ENCODE measurements at places on chromosomes 3 and 15.

DNA sequence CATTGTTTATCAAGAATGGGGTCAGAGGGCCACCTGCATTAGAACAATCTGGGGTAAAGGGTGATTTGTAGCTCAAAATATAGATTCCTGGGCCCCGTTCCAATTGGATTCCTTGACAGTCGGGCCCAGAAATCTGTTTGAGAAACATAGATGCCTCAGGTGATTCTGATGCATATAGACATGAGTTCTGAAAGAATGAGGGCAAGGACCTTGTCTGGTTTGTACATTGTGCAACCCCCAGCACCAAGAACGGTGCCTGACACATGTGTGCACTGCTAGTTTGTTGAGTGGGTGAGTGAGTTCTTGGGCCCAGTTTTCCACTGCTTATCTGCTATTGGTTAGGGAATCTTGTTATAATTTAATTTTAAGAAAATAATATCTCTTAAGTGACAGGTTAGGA lies 16.6 kb downstream of the CRYBG3 start:
- no peak for DNase-seq

- DNase-seq: no peak
Observed at GRCh38 chr3:57978316-57978715, 29.9 kb upstream of the FLNB start.

DNA sequence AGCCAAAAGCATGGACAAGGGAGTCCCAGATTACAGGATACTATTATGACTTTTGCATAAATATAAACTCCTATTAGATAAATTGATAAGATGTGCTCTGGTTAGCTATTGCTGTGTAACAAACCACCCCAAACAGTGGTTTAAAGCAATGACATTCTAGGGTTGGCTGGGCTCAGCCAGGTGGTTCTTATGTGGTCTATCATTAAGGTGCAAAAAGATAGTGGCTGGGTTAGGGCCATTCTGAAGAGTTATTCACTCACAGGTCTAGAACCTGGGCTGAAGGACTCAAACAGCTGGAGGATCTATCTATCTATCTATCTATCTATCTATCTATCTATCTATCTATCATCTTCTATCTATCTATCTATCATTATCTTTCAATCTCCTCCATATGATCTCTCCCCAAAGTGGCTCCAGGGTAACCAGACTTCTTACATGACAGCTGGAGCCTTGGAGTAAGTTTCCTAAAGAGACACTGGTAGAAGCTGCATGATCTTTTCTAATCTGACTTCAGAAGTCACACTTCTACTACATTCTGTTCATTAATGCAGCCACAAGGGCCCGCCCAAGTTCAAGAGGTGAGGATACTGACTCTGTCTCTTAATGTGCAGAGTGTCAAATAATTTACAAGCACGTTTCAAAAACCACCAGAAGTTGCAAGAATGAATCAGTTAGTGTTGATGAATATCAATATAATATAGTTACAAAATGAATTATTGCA lies 74.9 kb upstream of the XCR1 start:
- DNase-seq: no peak

- no peak for DNase-seq
Observed at GRCh38 chr3:147356145-147356908, 50.0 kb downstream of the ZIC4 start.

DNA sequence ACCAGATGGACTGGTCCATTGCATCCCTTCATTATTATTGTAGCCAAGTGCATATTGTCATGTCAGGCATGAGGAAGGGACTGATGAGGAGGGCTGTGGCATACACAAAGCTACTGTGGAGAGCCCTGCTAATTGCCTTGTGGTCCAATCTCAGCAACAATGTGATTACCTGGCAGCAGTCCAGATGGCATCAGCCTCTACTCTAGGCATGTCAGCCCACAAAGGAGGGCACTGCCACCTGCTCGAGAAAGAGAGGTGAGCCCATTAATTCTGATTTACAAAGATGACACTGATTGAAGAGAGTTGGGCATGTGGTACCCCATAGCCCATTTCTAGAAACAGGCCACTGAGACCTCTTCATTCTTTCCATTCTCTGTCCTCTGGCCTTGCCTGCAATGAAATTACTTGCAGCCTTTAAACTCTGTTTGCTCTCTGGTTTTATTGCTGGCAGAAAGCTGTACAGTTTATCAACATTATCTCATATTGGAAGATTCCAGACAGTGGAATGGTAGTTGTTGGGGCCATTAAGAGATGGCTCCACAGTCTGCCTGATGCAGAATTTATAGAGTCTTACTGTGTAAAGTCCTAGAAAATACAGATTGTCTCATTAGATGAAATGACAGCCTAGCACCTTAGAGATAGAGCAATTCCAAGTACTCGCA lies 307.7 kb downstream of the ARPP21 start:
- DNase-seq: no peak

GRCh38 chr3:14231145-14231990 lies 52.8 kb downstream of the LSM3 start:
- no peak for DNase-seq

DNA sequence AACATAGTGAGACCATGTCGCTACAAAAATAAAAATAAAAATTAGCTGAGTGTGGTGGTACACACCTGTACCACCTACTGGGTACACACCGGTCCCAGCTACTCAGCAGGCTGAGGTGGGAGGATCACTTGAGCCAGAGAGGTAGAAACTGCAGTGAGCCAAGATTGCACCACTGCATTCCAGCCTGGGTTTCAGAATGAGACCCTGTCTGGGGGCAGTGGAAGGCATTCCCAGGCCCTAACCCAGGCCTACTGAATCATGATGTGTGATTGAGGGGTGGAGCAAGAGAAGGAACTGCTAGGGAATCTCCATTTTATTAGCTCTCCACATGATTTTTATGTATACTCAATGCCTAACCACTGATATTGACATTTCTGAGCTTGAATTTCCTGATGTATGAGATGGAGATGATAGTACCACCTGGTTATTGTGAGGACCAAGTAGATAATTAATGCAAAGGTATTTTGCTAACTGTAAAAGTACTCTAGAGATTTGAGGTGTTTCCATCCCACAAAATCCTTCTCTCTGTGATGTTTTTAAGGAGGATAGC lies 169.5 kb upstream of the UMPS start:
- DNase-seq: no peak

- no peak for DNase-seq
Observed at GRCh38 chr15:84006421-84006820, 229.2 kb upstream of the GOLGA6L4 start.

DNA sequence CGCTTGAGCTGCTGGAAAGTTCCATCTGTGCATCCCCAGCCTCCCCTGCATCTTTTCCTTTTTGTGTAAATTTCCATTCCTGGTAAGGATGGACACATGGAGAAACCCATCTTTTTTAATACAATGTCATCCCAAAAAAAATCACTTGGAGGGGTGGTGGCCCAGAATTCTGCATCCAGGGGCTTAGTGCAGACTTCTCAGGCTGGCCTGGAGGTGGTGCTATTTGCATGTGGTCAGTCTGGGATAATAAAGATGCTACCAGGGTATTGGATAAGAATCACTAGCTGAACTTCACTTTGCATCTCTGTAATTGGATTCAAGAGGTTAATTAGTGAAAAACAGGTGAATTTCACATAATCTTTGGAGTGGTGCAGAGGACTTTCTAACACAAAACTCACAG lies 1.8 kb upstream of the ZSCAN2 start:
- DNase-seq: no peak

DNA sequence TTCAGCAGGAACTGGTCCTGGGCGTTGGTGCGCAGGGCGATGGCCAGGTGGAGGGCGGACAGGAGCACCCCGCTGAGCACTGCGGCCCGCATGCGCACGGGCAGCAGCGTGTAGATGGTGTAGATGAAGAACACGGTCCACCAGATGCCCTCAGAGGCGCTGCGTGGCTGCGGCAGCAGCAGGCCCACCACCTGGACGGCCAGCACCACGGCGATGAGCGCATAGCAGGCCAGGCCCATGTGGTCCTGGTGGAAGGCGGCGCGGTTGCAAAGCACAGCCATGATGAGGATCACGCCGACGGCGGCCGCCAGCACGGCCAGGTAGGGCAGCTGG lies 1.5 kb downstream of the ADCY5 start:
- no peak for DNase-seq
